ENCODE measurements at places on chromosomes 3 and 15.

DNA sequence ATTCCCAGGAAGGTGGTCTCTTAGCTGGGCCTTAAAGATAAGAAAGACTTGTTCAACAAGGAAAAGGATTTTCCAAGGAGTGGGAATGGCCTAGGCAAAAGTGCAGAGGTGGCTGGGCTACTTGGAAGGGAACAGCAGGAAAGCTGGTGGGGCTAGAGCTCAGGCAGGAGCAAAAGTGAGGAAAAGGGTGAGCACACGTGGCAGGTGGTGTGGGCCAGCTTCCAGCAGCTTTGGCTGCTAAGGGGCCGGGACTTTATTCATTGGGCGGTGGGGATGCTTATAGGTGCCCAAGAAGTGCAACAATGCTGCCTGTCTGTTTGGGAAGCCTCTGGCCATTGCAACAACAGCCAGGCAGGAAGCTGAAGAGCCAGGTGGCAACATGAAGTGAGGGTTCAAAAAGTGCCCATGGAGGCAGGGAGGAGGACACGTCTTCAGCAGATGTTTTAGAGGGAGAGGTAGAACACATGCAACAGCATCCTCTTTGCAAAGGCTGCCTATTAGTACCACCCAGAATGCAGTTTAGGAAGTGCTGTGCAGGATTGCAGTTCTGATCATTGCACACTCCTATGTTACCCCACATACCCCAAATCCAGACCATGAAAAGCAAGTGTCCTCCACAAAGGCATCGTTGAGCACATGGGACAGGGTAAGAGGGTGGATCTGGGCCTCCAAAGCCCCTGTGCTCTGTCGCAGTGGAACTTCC, 13.8 kb downstream of the ALDH1A3 start:
- no peak for DNase-seq

GRCh38 chr3:195549931-195550519, 6.9 kb upstream of the PPP1R2 start:
- DNase-seq = no peak

- no peak for DNase-seq
Measured at GRCh38 chr15:73679180-73679579, 5.0 kb upstream of the CD276 start.

DNA sequence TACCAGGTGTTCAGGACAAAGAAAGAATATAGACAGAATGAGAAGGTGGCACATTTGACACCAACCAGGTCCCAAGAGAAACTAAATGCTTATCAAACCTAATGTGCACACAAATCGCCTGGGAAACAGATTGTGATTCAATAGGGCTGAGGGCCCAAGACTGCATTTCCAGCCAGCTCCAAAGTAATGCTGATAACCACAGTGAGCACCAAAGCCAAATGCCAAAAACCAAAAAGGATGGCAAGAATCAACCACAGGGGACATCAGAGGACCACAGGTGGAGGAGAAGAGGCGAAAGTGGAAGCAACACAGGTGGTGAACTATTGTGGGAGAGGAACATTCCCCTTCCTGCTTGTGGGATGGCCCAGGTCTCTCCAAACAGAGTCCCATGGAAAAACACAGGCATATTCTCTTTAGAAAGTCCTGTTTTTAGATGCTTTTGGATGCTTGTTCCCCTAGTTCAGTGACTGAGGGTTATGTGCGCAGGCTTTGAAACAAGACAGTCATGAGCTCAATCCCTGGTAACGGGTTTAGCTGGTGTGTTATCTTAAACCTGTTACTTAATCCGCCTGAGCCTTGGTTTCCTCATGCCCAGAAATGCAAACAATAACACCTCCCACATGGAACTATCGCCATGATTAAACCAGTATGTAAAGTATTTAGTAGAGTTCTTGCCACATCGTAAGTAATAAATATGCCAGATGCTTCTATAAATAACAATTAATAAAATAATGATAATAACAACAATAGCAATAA, 241.7 kb downstream of the ATP8B4 start:
- no peak for DNase-seq

- DNase-seq = no peak
Measured at GRCh38 chr15:71198846-71199245, 83.6 kb downstream of the THSD4 start.

- DNase-seq = no peak
Measured at GRCh38 chr3:105791919-105792786, 76.7 kb downstream of the CBLB start.

GRCh38 chr15:48427960-48428547, 96.8 kb downstream of the DUT start:
- no peak for DNase-seq

DNA sequence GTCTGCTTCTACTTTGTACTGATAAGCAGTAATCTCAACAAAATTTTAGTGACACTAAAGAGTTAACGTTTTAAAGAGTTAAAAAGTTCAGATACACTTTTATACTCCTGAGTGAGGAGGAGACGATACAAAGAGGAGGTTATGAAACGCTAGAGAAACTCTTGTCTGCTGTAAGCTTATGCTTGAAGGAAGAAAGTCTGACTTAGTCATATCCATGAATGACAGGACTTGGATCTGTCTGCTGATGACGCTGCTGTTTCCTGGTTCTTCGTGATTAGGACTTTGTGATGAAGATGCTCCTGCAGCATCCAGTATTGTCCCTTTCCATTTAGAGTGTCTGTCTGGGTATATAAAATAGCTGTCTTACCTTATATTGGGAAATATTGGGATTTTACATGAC, 15.8 kb downstream of the TCF12 start:
- no peak for DNase-seq

DNA sequence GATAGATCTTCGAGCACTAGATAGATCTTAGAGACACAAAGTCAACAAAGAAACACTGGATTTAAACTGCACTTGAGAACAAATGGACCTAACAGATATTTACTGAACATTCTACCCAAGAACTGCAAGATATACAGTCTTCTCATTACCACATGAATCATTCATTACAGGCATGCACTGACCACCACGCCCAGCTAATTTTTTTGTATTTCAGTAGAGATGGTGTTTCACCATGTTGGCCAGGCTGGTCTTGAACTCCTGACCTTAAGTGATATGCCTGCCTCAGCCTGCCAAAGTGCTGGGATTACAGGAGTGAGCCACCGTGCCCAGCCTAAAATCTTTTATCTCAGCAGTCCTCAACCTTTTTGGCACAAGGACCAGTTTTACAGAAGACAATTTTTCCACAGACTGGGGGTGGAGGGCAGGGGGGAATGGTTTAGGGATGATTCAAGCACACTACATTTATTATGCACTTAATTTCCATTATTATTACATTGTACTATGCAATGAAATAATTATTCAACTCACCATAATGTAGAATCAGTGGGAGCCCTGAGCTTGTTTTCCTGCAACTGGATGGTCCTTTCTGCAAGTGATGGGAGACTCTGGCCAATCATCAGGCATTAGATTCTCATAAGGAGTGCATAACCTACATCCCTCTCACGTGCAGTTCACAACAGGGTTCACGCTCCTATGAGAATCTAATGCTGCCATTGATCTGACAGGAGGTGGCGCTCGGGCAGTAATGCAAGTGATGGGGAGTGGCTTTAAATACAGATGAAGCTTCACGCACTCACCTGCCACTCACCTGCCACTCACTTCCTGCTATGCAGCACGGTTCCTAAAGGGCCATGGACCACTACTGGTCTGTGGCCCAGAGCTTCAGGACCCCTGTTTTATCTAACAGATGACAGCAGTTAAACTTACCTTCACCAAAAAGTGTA, 21.7 kb downstream of the CSNK1G1 start:
- no peak for DNase-seq

DNA sequence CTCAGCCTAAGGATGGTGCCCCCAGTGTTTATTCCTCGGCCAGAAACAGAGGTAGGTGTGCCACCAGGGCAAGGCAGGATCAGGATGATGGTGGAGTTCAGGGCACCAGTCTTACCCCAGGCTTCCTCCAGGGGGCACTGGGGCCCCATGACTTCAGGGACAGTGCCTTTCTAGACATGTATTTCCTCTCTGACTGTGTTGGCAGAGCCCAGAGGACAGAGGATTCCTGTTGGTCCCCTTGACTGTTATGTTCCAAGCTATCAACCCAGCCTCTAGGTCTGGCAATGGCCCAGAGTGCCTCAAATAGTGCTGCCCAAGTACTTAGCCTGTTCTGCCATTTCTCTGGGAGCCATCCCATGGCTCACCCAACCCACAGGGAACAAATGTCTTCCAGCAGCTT, 2.8 kb downstream of the HEMK1 start:
- DNase-seq = peak; percentile 50

All from bone marrow (tissue), 2 donors.